ENCODE measurements at places on chromosomes 3 and 15.
A peak's percentile ranks its signal among the peaks of the same experiment; 100 is the strongest.

DNA sequence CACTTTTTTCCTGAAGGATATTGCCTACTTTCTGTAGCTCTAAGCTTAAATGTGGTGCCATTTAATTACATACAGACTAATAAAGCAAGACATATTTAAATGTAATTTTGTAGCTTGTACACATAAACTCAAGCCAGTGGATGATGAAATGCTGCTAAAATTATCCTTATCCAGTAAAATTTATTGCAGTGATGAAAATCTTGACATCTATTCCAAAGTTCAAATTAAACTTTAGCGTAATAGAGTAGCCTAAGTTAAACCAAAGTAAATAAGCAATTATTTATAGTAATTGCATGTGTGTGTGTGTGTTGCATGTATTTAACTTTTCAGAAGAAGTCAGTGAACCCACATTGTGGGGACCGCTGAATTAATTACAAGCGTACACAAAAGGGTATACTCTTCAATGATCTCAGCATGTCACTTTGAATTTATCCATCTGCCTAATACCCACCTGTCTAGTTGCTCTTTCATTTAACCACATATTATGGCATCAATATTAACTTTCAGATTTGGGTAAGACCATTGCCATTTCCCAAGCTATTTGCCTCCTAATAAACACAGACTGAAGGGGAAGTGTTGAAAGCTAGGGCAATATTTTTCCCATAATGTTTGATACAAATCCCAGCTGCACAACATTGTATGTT, 85.0 kb downstream of the MECOM start:
- no peak for DNase-seq

GRCh38 chr15:99969261-99969920, 236.2 kb upstream of the LYSMD4 start:
- DNase-seq = no peak

GRCh38 chr3:154458560-154458959, 28.6 kb upstream of the GPR149 start:
- no peak for DNase-seq

DNA sequence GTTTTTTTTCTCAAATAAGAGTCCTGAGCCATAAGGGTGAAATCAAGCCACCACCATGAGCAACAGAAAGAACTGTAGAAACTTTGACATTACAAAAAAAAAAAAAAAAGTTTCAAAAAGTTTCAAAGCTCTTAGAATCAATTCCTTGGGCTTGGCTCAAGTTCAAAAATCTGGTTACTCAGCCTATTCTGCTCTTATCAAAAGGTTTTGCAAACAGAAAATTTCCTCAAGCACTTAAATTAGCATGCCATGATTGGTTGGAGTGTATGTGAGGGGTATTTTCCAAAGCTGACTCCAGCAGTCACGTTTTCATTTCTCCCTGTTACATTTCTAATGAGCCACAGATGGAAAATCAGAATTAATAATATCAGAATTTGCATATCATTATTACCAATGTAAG, 12.1 kb upstream of the PEX5L start:
- DNase-seq = peak; percentile 63

- no peak for DNase-seq
Observed at GRCh38 chr3:196813903-196814302, 53.8 kb upstream of the SENP5 start.

- DNase-seq = no peak
Observed at GRCh38 chr3:42442640-42443039, 32.2 kb upstream of the LYZL4 start.

- no peak for DNase-seq
Observed at GRCh38 chr3:126157083-126157768, 23.2 kb downstream of the ALDH1L1 start.

DNA sequence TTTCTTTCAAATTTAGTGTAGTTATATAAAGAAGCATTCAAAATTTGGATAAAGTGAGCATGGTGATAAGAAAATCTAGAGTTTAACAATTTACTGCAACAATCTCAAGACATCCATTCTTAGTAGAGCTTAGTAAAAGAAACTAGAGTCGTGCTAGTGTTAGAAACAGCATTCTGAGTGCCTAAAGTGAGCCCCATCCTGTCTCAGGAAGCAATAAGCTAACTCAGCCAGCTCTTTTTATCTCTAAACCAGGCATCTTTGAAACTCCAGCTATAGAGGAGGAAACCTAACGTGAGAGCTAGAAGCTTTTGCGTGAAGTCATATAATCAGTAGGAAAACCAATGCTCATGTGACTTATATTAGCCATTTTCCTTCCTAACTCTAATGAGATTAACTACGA, 1187.1 kb upstream of the EPHA6 start:
- no peak for DNase-seq

DNA sequence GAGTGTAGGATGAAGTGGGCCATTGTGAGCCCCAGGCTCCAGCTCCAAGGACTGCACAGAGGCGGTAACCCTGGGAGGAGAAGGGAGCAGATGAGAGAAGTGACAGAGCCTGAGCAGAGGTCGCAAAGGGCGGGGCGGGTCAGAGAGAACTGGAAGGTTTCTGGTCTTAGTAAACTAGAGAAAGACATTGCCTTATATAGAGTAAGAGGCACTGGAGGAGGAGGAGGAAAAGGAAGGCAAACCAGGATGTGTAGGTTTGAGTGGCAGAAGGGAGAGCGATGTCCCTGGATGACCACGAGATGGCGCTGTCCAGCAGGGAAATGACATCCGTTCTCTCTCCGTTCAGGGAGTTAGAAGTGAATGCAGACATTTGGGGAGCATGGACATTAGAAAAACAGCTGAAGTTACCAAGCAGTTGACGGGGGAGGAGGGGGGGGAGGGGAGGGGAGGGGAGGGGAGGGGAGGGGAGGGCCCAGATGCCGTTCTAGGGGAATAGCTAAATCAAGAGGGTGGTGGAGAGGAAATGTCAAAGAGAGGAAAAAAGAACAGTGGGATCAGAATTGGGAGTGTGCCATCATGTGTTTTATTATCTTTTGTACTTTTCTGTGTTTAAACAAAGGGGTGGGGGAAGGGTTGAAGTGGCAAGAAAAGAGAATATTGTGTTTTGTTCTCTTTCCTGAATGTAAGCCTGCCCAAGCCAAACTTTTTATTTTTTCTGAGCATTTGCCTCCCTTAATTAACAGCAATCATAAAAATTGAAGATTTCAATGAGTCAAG, 48.8 kb downstream of the STARD5 start:
- peak; percentile 85 for DNase-seq

GRCh38 chr3:59386165-59386564, 336.3 kb upstream of the CFAP20DC start:
- no peak for DNase-seq

- no peak for DNase-seq
Observed at GRCh38 chr15:72503147-72503546, 29.0 kb downstream of the ARIH1 start.

DNA sequence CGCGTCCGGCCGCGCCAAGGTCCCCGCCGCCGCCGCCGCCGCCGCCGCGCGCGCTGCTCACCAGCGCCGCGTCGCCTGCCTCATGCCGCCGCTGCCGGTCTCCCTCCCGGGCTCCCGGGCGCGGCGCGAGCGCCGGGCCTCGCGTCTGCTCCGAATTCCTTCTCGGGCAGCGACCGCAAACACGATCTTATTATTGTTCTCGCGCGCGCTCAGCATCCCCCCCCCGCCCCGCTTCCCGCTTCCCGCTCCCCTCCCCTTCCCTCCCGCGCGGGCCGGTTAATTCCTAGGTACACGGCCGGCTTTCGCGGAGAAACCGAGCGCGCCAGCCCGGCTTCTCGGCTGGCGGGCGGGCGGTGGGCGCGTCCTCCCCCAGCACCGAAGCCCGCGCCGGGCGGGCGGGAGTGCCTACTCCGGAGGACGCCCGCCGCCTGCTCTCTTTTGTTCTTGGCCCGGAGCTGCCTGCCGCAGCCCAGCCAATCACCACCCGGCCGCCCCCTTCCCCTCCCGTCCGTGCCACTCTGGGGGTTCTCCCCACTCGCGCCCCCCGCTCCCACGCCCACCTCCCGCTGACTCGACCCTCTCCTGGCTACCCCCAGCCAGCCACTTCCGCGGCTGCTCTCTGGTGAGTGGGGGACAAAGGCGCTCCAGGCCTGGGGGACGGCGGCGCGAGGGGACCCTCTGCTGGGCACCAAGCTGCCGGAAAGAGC, at the start of gene HDGFL3:
Gene HDGFL3 (minus strand): TSS at position 164 of the 707 bp plus-strand sequence. CDS start 409 bp downstream, outside the sequence.
- DNase-seq = no peak

DNA sequence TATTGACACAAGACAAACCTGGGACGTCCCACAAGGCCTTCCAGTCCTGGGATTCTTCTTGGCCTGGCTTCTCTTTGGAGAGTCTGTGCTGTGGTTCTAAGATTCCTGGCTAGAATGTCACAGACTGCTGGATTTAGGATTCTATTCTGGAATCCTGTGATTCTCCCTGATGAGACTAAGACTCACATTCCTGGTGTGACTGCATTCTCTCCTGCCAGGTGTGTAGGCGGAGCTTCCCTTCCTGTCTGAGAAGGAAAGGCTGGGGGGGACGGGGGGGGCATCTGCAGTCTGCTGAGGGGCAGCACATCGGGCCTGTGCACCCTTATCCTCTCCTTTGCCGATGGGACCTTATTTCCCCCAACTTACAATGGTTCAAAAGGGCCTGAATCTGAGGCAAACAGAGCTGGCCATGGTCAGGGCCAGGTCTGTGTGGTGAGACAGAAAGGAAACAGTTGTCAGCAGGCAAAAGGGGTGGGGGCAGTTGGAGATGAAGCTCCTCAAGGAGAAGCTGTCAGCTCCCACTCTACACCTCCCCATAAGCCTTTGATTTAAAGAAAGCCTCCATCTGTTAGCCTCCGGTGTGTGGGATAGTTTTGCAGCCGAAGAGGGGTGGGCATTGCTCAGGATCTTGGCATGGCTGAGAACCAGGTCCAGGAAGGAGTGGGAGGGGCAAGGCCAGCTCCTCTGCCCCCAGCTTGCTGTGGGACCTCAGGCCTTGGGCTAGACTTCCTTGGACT, 30.9 kb downstream of the VIPR1 start:
- DNase-seq = no peak

DNA sequence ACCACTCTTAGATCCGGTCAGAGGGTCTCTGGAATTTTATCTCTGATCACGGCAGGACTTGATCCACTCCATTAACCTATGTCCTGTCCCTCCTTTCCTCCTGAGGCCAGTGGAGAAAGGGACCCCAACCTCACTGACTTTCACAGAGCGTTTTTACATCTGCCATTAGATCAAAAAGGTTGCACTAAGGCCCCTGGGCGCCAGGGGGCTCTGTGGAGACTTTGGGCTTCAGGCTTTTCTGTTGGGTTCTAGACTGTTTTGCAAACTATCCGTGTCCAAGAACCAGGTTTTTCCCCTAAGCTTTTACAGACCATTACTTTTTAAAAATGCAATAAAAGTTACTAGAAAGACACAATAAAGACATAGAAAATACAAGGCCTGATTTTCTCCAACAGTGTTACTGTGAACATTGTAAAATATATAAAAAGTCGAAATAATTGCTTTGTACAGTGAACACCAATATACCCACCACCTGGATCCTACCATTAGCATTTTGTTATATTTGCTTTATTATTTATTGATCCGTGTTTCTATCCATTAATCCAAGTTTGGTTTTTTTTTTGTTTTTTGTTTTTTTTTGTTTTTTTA, 159.7 kb downstream of the POLR2M start:
- peak; percentile 75 for DNase-seq

DNA sequence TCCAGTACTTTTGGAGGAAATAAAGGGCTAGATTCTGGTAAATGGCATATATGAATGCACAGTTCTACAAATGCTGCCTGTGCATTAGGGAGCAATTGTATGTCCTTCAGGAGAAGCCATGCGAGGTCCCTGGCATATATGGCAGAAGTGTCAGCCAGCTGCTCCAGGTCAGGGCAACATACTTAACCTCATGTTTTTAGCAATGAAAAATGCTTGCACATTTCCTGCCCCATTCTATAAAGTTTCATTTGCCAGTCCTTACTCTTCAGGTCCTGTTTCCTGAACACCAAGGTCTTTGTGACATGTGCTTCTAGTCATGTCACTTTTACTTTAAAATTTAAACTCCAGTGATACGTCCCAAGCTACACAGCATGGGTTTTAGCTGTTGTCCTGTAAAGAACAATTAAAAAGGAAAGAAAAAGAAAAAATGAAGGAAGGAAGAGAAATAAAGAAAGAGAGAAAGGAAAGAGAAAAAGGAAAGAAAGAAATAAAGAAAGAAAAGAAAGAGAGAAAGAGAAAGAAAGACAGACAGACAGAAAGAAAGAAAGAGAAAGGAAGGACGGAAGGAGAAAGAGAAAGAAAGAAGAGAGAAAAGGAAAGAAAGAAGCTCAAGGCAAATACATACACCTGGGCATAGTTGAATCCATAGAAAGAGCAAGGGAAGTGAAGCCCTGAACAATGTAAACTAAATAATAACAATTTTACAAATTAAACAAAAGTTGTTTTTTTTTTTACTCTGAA, 20.1 kb upstream of the PTX3 start:
- DNase-seq = no peak

DNA sequence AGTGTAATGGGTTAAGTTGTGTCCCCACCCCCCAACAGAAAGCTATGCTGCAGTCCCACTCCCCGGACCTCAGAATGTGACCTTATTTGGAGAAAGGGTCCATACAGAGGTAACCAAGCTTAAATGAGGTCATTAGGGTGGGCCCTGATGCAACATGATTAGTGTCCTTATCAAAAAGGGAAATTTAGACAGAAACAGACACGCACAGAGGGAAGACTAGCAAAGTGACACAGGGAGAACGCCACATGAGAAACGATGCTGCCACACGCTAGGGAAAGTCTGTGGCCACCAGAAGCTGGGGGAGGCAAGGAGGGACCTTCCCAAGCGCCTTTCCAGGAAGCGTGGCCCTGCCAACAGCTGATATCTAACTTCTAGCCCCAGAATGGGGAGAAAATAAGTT, 65.4 kb downstream of the RPN1 start:
- DNase-seq = no peak

DNA sequence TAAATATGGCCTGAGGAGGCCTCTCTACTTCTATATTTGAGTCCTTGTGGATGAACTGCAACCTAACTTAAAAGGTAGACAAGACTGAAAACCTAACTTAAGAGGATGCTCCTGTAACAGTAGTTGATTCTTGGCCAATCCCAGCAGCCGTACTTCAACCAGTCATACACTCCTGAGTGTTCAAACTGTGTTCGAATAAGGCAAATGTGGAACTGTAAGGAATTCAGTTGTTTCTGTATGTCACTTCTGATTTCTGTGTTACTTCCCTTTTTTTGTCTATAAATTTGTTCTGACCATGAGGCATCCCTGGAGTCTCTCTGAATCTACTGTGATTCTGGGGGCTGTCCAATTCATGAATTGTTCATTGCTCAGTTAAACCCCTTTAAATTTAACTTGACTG, 20.5 kb downstream of the GALK2 start:
- DNase-seq = peak; percentile 19

DNA sequence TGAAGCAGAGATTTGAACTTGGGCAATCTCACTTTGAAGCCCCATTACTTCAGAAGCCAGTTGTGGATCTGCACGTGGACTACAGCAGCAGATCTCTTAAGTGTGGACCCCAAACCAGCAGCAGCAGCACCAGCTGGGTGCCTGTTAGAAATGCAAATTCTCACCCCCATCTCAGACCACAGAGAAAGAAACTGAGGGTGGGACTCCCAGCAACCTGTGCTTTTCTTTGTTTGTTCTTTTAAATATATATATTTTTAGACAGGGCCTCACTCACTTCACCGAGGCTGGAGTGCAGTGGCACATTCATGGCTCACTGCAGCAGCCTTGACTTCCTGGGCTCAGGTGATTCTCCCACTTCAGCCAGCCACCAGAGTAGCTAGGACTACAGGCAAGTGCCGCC, 53.2 kb downstream of the SLTM start:
- DNase-seq = no peak

All from RPMI8226 (cell line).